ENCODE measurements at places on chromosomes 1 and 21.

- DNase-seq = no peak
Measured at GRCh38 chr1:234246638-234247116, 126.6 kb upstream of the COA6 start.

DNA sequence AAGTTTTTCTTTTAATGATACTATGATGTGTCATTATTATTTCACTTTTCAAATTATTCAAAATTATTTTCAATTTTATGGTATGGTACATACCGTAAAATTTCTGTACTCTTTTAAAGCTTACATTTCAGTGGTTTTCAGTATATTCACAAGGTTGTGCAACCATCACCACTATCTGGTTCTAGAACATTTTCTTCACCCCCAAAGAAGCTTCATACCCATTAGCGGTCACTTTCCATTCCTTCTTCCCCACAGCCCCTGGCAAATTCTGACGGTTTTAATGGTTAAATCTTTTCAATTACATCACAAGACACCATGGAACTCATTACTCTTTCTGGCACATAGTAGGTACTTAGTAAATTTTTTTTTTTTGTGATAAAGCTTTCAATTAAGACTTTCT is 22.8 kb upstream of the ATP5PO start:
- DNase-seq = no peak

- no peak for DNase-seq
Measured at GRCh38 chr21:30981403-30981802, 56.9 kb downstream of the KRTAP19-8 start.

DNA sequence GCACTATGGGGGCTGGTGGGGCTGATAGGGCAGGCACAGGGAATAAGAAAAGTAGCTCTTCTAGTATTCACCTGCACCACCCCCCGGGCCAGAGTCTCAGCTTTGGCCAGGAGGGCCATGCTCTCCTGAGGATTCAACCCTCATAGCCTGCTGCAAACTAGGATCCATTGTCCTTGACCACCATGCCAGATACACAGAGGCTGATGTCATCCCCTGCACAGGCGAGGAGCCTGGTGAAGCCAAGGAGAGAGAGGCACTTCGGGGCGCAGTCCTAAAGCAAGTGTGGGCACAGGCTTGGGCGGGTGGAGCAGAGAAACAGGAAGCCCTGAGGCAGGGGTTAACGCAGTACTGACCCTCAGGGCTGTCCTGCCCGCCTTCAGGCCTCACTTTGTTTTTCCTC is 29.5 kb downstream of the TMEM53 start:
- DNase-seq = no peak

DNA sequence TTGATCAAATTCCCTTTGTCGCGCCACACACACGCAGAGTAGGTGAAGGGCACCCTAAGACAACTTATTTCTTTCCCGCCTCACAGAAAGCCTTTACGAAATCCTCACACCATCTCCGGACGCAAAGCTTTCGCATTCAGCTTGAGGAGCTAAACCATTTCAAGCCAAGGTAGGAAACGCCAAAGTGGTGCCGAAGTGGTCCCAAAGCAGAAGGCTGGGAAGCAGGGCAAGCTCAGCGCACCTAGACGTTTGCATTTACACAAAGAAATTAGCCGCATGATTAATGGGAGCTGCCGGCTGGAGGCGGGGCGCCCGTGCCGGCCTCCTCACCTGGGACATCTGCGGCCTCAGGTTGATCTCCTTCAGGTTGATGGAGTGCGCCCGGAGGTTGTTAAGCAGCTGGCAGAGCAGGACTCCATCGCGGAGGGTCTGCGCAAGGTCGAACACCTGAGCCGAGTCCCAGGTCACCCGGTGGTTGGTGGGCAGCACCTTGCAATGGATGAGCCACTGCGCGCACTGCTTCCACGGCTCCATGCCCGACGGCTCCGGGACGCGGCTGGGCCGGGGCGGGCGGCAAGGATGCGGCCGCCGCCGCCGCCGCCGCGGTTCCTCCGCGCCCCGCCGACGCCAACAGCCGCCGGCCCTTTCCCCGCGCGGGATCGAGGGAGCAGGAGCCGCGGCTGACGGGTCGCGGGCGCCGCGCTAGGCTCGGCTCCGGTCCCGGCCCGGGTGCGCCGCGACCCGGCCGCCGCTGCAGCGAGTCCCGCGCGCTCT is 457 bp downstream of the VAV3 start:
- peak; percentile 26 for DNase-seq

- peak; percentile 38 for DNase-seq
Measured at GRCh38 chr1:161054805-161055204, 9.0 kb upstream of the USF1 start.

DNA sequence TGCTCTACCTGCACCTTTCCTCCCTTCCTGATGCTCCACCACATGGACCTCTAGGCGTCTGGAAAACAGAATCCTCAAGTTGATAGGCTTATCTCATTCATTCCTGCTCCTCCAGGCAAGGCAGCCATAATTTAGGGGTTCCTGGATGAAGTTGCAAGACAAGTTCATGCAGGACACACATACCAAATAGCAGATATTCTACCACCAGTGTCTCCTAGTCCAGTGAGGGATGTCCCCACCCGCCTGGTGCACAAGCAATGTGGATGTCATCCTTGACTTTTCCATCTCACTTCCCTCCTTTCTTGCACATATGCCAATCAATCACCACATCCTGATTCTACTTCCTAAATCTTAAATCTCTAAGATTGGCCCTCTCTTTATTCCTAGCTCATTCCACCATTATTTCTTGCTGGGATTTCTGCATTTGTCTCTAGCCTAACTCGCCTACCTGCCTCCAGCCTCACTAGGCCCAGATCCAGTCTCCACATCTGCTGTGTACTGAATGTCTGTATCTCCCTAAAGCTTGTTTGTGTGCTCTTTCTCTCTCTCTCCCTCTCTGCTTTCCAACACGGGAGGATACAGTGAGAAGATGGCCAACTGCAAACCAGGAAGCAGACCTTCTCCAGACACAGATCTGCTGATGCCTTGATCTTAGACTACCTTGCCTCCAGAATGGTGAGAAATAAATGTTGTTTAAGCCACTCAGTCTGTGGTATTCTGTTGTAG is 40.5 kb downstream of the CD34 start:
- DNase-seq = no peak

DNA sequence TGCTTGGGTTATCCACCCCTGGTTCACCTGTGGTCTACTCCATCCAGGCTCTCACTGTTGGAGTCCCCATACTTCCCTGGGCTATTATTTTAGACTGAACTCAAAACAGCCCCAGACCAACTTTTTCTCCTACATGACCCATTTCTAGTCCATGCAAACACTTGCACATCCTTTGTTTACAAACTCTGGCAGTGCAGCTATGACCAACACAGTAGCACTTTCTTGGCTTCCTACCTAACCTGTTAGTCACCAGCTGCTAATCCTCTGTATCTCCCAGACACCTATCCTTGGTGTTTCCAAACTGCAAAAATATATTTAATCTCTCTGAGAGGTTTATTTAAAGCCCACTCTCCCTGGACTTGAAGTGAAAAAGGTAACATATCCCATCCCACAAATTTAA is 90.8 kb downstream of the DDAH1 start:
- DNase-seq = no peak

GRCh38 chr1:192527950-192528349 is 47.6 kb upstream of the RGS1 start:
- DNase-seq = no peak

GRCh38 chr1:154961207-154962155 is at the start of gene PYGO2:
PYGO2 (minus strand) TSS chr1:154961782; CDS start chr1:154961576, 206 bp downstream.
- DNase-seq = peak; percentile 85

DNA sequence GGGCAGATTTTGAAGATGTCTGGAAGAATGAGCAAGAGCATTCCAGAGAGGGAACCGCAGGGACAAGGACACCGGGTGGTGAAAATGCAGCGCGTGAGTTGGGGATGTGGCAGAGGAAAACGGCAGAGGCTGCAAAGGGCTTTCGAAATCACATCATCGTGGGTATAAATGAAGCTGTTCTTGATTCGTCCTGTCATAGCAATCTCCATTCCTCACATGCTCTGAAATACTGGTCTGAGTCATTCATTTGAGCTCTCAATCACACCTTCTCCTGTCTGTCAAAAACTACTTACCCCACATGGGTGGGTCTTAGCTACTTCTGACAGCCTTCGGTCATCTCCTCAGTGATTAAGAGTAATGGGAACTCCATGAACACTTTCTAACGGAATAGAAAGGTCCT is 81.5 kb downstream of the ERG start:
- no peak for DNase-seq

DNA sequence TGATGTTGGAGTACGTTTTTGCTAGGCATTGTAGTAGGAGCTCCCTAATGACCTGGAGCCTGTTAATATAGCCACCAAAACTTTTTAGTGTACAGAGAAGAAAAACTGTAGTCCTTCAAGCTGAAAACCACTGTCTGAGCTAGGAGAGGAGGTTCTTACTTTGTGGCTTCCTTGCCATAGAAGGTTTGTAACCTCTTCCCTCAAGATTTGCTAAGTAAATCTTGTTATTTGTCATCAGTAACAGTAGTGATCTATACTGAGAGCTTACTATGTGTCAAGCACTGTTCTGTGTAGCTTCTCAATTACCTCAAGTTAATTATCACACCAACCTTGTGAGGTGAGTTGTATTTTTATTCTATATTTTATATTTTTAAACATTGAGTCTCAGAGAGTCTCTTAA is 21.2 kb upstream of the LRRC8C start:
- DNase-seq = no peak

GRCh38 chr1:47334765-47335435 is 1.3 kb downstream of the CMPK1 start:
- DNase-seq = no peak

DNA sequence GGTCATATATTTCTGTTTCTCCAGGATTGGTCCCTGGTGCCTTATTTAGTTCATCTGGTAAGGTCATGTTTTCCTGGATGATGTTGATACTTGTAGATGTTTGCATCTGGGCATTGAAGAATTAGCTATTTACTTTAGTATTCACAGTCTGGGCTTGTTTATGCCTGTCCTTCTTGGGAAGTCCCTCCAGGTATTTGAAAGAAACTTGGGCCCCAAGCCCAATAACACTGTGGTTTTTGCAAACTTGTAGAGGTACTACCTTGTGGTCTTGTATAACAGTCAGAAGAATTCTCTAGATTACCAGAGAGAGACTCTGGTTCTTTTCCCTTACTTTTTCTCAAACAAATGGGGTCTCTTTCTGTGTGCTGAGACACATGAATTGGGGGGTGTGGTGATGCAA is 251.4 kb upstream of the B3GALT2 start:
- DNase-seq = no peak

DNA sequence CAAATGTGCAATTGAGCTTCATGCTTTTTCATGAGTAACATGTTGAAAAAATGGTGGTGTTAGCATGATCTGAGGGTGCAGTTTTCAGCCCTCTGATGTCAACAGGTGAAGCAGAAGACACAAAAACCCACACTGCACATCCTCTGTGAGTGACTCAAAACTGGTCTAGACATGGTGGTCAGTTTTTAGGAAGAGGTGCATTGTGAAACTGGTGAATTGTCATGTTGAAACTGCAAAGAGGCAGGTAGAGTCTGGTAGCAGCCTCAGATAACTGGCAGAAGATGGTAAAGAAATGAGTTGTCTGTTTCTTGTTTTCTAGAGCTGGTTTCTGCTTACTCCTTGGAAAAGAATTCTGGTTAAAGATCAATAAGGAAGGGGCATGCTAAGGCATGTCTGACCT is 97.3 kb upstream of the HMCN1 start:
- no peak for DNase-seq

- no peak for DNase-seq
Measured at GRCh38 chr1:151056149-151056548, 3.3 kb downstream of the CDC42SE1 start.

GRCh38 chr1:218380125-218380977 is 35.2 kb downstream of the TGFB2 start:
- no peak for DNase-seq

GRCh38 chr1:226599636-226600238 is 51.2 kb downstream of the STUM start:
- DNase-seq = no peak

DNA sequence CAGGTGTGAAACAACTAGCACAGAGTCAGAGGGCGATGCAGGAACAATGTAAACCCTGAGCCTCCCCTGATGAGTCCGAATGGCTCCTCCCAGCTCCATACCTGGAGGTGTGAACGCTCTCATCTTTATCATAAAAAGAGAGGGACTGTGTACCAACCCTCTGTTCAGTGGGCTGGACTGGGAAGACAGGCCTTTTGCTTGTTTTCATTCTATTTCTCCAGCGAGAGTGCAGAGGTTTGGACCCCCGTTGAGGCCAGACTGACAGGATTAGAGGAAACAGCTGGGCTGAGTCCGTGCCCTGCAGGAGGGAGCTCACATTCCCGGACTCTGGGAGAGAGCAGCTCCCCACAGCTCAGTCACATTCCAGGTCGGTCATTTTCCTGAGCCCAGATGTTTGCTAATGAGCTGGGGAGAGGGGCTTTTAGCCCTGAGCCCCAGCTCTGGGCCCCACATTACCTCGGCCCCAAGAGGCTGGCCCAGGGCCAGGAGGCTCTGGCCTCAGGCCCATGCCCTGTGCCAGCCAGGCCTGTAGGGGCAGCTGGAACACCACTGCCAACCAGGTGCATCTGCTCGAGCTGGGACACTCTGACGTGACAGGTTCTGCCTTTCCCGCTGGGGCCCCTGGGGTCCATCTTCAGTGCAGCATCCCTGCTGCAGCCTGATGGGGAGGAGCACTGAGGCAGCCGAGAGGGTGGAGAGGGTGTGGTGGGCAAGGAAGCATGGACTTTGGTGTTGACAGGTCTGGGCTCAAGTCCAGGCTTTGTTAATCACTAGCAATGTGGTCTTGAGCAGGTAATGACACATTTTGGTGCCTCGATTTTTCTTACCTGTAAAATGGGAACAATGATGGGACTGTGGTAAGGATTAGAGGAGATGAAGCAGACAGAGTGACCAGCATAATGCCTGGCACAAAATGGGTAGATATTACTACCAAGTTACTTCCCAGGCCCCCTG is 3.5 kb upstream of the NBL1 start:
- no peak for DNase-seq

GRCh38 chr1:75614399-75614756 is 3.5 kb upstream of the SLC44A5 start:
- DNase-seq = no peak

- no peak for DNase-seq
Measured at GRCh38 chr1:222087221-222087920, 345.5 kb upstream of the DUSP10 start.

DNA sequence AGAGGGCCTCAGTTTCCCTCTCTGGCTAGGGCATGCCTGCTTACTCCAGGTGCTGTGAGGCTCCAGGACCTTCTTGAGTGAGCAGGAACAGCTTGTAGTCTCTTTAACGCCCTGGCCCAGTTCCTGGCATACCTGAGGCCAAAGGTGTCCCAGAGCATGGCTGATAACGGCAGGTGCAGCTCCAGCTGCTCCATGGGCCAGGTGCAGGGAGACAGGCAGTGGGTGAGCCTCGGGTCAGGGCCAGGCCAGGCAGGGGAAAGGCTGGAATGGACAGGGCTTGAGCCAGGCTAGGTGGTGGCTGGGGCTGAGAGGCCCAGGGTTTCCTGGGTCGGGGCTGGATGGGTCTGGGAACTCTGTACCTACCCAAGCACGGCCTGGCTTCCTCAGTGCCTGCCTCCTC is 18.3 kb downstream of the EDN2 start:
- DNase-seq = no peak

DNA sequence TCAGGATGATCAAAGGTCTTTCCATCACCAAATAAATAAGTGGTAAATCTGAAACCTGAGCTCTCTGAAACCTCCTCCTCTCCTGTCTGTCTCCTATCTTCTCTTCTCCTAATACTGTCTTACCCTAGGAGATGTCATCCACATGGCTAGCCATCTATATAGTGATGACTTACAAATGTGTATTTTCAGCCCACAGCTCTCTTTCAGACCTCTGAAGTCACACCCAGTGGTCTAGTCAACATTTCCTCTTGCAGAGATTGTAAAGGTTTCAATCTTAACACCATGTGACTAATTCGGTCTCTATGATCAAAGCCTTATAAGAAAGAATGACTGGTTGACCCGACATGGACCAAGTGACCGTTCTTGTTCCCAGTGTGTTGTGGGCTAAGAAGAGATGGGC is 63.1 kb upstream of the DPT start:
- DNase-seq = no peak
